LHCN-M2 (cell line): ENCODE measurements at places on chromosomes 7 and 10. TPM values are rescaled to one million over a fixed set of nuclear protein-coding genes. Genes with fewer than 3 reads are reported as not detected.

The TAS2R4 gene
- 0.06 and 0.34 TPM in 2 replicates for total RNA-seq

The MMD2 gene
- total RNA-seq, result not detected in 2 replicates

The LIPJ gene
- total RNA-seq, result not detected in 2 replicates

The PTPN20 gene
- total RNA-seq, result not detected in 2 replicates

The PHKG1 gene
- 0.38 and 0.46 TPM in 2 replicates for total RNA-seq
